Pulmonary artery endothelial cell (primary cell): ENCODE measurements at places on chromosomes 16 and 17. TPM values are rescaled to one million over a fixed set of nuclear protein-coding genes. Genes with fewer than 3 reads are reported as not detected.

Gene CCL14
- total RNA-seq, result 18.8 and 21.8 TPM in 2 replicates

Gene CCL23
- 1.5 and 8.0 TPM in 2 replicates for total RNA-seq

Gene SMIM5
- 0.07 TPM in 1 of 2 replicates, not detected in the other for total RNA-seq

Gene CD300LF
- total RNA-seq, result not detected in 2 replicates

Gene PIPOX
- 0.92 and 2.0 TPM in 2 replicates for total RNA-seq

Gene TIGD7
- 3.4 and 4.7 TPM in 2 replicates for total RNA-seq

Gene SEZ6
- total RNA-seq, result not detected in 2 replicates

Gene ST6GALNAC2
- total RNA-seq, result 0.66 and 1.7 TPM in 2 replicates

Gene CCL18
- not detected in 2 replicates for total RNA-seq

Gene CTRL
- total RNA-seq, result 0.26 and 0.35 TPM in 2 replicates

Gene GDPD1
- total RNA-seq, result 3.2 and 5.0 TPM in 2 replicates

DNA sequence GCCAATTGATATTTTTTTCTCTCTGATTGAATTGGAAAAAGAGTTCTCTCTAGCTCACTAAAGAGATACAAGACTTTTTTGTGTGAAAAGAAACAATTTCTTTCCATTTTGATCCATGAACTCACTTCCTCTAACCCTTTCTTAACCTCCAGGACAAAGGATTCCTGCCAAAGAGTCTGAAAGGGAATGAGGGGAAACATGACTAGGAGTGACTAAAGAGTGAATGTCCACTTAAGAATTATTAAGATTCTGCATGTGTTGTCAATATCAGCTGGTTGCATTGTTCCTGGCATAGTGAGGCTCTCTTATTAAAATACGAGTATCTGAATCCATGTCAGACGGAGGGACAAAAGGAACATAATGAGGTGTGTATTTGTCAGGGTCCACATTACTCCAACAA lies 344.7 kb downstream of the GRIN2A start:
- peak; percentile 3 for DNase-seq

DNA sequence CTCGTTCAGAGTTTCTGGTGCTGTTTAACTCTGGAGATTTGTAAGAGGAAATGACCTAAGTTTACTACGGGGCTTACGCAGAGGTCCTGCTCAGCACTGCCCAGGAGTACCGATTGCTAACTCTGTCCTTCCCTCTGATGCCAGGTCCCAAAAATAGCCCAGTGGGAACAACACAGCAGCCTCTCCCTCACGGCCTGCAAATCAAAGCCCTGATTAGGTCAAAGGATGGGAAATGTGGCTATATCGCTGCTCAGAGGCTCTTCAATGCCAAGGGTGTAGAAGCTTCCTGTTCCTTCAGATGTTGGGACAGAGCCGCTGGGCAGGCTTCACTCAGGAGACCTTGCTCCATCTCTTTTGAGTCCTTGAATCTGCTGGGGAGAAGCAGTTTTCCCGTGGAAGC lies 174.2 kb upstream of the KCNJ16 start:
- no peak for DNase-seq

DNA sequence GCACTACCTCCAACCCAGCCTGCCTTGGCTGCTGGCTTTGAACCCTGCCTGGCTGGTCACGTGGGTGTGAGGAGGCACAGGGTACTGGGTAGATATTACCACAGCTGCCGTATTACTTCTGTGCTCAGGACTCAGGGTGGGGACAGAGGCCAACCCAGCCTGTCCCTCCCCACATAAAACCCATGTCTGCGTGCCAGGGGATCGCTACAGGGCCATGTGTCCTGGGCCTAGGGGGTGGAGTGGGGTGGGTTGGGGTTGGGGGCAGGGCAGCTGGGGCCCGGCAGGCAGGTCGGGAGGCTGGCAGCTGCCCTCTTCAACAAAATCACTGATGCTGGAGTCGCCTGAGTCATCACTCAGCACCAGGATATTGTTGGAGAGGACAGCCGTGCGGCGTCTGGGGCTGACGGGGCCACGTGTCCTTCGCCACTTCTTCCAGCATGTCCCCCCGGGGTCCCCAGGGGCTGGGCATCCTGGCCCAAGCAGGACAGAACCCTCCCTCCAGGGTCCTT lies 39.7 kb upstream of the PVALEF start:
- DNase-seq, result no peak

DNA sequence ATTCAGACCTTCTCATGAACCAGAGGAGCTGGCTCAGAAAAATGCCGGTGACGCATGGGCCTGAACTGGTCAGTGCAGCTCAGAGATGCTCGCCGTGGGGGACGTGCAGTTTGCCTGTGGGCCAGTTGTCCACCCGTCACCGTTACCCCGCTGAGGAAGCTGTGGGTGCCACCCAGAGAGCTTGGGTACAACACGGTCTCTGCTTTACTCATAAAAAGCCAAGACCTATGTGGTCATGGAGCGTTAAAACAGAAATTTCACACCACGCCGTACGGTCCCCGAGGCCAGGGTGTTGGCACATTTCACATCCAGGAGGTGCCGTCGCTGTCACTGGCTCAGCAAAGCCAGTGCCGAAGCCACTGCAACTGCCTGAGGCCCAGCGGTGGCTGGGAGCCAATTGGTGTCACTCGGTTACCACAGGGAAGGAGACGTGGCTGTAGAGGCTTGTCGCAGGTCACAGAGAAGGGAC lies 120.9 kb downstream of the METRNL start:
- DNase-seq, result no peak

DNA sequence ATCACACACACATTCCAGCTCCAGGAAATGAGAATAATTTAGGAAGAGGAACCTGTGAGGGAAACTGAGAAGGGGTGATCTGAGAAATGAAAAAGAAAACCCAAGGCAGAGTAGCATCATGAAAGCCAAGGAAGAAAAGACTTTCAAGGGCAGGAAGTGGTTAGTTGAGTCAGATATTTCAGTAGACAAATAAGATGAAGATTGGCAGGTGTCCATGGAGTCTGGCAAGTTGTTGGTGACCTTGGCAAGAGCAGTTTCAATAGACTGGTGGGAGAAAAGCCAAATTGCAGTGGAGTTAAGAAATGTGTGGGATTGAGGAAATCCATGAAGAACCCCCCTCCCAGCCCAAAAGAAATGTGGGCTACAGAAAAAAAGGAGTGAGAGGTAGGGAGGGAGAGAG lies 10.7 kb downstream of the GNAO1 start:
- DNase-seq, result no peak

DNA sequence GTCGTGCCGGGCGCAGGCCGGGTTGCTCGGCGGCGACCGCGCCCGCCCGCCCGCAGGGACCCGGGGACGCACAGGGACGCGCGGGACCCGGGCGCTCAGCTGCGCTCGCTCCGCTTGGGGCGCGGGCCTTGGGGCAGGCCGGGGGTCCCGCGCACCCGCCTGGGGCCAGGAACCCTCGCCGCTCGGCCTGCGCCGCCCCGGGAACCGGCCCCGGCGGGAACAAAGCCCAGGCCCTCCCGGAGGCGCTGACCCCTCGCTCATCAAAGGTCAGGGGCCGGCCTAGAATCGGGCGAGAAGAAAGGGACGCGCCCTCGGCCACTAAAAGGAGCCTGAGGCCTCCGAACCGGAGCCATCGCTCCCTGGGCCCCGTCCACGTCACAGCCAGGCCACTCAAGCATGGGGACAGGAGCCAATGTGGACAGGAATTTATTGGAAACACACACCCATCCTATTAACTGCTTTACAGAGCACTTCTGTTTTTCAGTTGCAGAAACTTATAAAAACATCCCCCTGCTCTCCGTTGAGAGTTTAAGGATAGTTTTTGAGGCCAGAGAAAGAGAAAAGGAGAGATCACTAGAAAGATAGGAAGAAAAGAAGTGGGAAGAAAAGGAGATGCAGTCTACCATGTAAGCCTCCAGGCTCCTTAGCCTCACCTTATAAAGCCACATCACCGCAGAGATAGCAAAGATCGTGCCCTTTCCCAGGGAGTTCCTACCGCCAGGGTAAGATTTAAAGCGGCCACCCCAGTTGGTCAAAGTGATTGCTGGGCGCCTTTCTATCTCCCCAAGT lies 558 bp upstream of the ZFHX3 start:
- no peak for DNase-seq

- DNase-seq, result no peak
Observed at GRCh38 chr16:21646721-21647561, 5.5 kb downstream of the IGSF6 start.

DNA sequence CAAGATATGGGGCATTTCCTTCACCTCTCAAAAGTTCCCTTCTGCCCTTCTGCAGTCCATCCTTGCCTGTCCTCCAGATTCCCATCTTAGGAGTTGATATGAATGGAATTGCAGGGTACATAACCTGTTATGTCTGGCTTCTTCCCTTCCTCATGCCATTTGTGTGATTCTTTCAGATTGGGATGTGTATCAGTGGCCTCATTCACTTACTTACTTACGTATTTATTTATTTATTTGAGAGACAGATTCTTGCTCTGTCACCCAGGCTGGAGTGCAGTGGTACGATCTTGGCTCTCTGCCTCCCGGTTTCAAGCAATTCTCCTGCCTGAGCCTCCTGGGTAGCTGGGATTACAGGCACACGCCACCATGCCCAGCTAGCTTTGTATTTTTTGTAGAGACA lies 6.2 kb upstream of the TMEM94 start:
- DNase-seq, result no peak

- DNase-seq, result no peak
Observed at GRCh38 chr17:45748731-45749310, 35.3 kb upstream of the CRHR1 start.

- DNase-seq, result no peak
Observed at GRCh38 chr16:85334718-85335583, 222.7 kb upstream of the CIBAR2 start.

- DNase-seq, result no peak
Observed at GRCh38 chr17:305090-305976, 47.3 kb downstream of the RPH3AL start.

DNA sequence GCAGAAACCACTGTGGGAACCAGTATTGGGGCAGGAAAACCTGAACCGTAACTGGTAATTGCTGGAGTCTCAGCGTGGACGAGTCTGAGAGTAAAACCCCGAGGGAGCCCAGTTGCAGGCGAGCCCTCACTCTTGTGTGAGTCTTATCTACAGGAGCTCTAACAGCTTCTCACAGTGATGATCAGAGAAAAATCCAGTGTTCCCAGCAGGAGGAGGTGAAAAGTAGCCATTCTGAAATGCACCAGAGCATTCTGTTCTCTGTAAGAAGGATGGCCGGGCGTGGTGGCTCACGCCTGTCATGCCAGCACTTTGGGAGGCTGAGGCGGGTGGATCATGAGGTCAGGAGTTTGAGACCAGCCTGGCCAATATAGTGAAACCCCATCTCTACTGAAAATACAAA lies 161.2 kb downstream of the COPRS start:
- DNase-seq, result no peak

DNA sequence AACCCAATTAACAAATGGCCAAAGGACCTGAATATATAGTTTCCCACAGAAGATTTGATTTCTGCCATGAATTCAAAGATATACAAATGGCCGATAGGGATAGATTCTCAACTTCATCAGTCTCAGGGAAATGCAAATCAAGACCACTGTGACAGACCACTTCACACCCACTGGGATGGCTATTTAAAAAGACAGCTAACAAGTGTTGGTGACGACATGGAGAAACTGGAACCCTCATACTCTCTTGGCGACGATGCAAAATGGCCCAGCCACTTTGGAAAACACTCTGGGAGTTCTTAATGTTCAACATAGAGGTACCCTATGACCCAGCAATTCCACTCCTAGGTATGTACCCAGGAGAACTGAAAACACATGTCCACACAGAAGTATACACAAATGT lies 17.4 kb upstream of the KREMEN2 start:
- DNase-seq, result no peak

DNA sequence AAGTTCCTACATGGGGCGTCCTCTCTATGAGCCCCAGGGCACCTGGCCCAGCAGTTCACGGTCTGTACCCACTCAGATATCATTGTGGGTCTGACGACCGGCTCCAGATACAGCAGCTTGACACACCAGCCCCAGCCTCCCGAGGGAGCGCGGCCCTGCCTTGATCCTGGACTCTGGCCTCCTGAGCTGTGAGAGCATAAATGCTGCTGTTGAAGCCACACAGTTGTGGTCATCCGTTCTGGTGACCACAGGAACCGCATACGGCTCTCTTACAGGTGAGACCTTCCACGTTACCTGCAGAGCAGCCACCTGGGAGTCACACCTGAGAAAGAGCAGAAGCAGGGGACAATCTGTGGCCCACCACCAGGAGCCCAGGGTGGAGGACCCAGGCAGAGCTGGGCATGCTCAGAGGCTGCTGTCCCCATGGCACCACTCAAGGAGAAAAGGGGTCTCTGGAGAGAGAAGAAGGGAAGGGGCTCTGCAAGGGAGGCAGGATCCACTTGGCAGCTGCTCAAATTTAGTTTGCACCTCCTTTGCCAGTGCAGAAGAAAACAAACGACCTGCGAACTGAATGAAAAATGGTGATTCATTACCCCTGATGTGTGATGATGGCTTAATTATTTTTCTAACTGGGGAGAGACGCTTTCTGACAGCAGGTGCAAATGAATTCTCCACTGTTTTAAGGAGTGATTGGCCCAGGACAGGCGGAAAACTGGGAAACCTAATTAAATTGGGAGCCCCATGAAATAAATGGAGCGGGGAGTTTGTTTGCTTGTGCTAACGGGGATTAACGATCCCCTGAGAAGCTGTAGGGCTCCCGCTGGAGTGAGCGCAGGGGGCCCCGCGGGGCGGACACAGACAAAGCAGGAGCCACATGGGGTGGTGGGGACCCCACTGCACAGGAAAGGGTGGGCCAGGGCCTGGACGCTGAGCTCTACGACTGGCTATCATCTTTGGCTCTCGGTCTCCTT lies 208.9 kb downstream of the RBFOX3 start:
- DNase-seq, result no peak

GRCh38 chr16:53042235-53042701 lies 10.4 kb downstream of the CHD9NB start:
- DNase-seq, result no peak

- DNase-seq, result no peak
Observed at GRCh38 chr17:44556166-44556831, 985 bp upstream of the FZD2 start.

- DNase-seq, result no peak
Observed at GRCh38 chr16:1818204-1818872, 8.3 kb downstream of the HAGH start.

DNA sequence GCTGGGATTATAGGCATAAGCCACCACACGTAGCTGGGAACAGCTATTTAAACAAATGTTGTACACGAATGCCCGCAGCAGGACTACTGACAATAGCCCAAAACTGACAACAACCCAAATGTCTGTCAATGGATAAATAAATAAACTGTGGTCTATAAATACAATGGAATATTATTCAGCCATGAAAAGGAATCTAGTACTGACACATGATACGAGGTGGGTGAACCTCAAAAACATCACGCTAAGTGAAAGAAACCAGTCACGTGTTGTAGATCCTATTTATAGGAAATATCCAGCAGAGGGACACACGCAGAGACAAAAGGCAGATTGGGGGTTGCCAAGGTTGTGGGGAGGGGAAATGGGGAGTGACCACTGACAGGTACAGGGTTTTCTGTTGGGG lies 390.0 kb upstream of the TNRC6C start:
- DNase-seq, result no peak
